Astrocyte (in vitro differentiated cells and primary cell): ENCODE measurements at places on chromosomes 4 and X. TPM values are rescaled to one million over a fixed set of nuclear protein-coding genes. Genes with fewer than 3 reads are reported as not detected.

FAM149A gene
- total RNA-seq, result 1.2 and 1.7 TPM in 2 replicates

RNF175 gene
- total RNA-seq, result 1.0 TPM in 2 replicates

TEX13B gene
- total RNA-seq, result not detected in 2 replicates

GRCh38 chr4:48194971-48195370 lies 60.9 kb upstream of the TXK start:
- H3K4me3 ChIP-seq, result no peak overlapping the region
- DNase-seq, result no peak
- peaks cover 2% of the 10 kb centered on the region for H3K27me3 ChIP-seq
- no peak overlapping the region for H3K27ac ChIP-seq

- peak; percentile 78 for DNase-seq
- no peaks in the 10 kb centered on the region for H3K27me3 ChIP-seq
- H3K27ac ChIP-seq, result peak overlapping the region; percentile 78
- peaks cover 14% of the 10 kb centered on the region for H3K4me1 ChIP-seq
These were observed 18.6 kb downstream of the ACSL4 start for GRCh38 chrX:109714340-109714958.

DNA sequence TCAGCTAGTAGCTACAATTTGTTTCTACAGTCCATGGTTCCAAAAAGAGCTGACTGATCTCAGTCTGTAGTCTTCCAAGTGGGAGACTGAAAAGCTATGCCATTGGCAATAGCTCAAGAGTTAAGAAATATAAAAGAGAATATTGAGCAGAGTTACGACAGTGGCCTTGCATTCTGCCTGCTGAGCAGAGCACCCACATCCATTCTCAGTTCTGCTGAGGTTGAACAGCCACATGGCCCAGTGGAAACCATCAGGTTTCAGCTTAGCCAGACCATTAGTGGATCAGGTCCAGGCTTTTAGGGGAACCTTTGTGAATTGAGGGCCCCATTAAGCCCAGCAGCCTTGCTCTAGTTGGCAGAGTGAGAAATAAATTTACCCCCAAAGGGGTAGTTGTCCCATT lies 28.1 kb downstream of the ZNF81 start:
- no peaks in the 10 kb centered on the region for H3K4me1 ChIP-seq
- DNase-seq, result no peak
- no peak overlapping the region for H3K27ac ChIP-seq
- no peaks in the 10 kb centered on the region for H3K27me3 ChIP-seq
- H3K4me3 ChIP-seq, result no peak overlapping the region
- H3K36me3 ChIP-seq, result no peaks in the 10 kb centered on the region

- H3K27ac ChIP-seq, result no peak overlapping the region
- H3K36me3 ChIP-seq, result no peaks in the 10 kb centered on the region
- DNase-seq, result no peak
- H3K27me3 ChIP-seq, result peaks cover 5% of the 10 kb centered on the region
These were observed 93.5 kb downstream of the CEP135 start for GRCh38 chr4:56042225-56042624.

DNA sequence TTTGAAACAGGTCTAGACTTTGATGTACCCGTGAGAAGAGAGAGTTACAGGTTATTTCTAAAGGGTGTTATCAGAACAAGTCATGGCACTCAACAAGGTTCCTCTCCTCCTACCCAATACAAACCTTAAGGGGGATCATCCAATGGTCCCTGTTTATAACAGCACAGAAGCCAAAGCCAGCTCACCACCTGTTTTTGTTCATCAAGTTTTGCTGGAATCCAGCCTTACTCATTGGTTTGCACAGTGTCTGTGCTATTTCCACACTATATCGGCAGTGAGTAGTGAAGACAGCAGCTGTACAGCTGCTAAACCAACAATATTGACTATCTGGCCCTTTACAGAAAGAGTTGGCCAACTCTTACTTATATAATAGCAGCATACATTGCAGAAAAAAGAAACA lies 262.1 kb upstream of the STS start:
- H3K4me1 ChIP-seq, result no peaks in the 10 kb centered on the region
- no peak overlapping the region for H3K27ac ChIP-seq
- no peak overlapping the region for H3K4me3 ChIP-seq
- H3K27me3 ChIP-seq, result no peaks in the 10 kb centered on the region
- H3K36me3 ChIP-seq, result no peaks in the 10 kb centered on the region
- no peak for DNase-seq

DNA sequence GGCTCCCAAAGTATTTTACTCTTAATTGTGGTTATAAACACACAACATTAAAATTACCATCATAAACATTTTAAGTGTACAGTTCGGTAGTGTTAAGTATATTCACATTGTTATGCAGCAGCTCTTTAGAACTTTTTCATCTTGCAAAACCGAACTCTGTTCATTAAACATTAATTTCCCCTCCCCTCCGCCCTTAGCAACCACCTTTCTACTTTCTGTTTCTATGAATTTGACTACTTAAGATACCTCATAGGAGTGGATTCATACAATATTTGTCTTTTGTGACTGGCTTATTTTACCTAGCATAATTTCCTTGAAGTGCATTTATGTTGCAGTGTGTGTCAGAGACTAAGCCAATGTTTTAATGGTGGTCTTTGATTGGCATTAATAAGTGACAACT lies 32.6 kb downstream of the IL13RA1 start:
- no peak overlapping the region for H3K27ac ChIP-seq
- H3K4me3 ChIP-seq, result no peak overlapping the region
- DNase-seq, result no peak
- H3K36me3 ChIP-seq, result peaks cover 2% of the 10 kb centered on the region
- no peaks in the 10 kb centered on the region for H3K27me3 ChIP-seq

GRCh38 chrX:56125946-56126345 lies 106.2 kb upstream of the KLF8 start:
- DNase-seq, result no peak
- H3K4me1 ChIP-seq, result no peaks in the 10 kb centered on the region
- no peak overlapping the region for H3K4me3 ChIP-seq
- no peaks in the 10 kb centered on the region for H3K36me3 ChIP-seq
- no peaks in the 10 kb centered on the region for H3K27me3 ChIP-seq

DNA sequence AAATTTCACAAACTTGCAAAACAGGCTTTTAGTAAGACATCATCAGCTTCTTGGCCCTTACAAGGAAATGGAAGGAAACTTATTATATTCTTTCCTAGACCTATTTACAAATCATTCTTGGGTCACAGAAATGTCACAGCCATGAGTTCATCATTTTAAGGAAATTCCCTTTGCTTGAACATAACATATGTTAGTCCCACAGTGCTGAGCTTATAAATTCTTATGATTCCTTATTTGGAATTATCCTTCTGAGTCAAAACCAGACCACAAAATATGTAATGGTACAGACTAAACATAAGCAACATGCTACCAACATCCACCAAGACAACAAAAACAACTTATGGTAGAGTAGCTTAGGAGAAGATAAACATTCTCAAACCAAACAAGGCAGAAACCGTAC lies 236.9 kb upstream of the CTSO start:
- peak; percentile 85 for DNase-seq
- peaks cover 8% of the 10 kb centered on the region for H3K4me1 ChIP-seq
- no peaks in the 10 kb centered on the region for H3K36me3 ChIP-seq
- H3K27ac ChIP-seq, result peak overlapping the region; percentile 17
- H3K4me3 ChIP-seq, result no peak overlapping the region

- no peak overlapping the region for H3K27ac ChIP-seq
- H3K27me3 ChIP-seq, result no peaks in the 10 kb centered on the region
- H3K4me3 ChIP-seq, result no peak overlapping the region
- no peak for DNase-seq
- no peaks in the 10 kb centered on the region for H3K36me3 ChIP-seq
- no peaks in the 10 kb centered on the region for H3K4me1 ChIP-seq
These were observed 225.6 kb upstream of the FAM241A start for GRCh38 chr4:111919639-111920038.

DNA sequence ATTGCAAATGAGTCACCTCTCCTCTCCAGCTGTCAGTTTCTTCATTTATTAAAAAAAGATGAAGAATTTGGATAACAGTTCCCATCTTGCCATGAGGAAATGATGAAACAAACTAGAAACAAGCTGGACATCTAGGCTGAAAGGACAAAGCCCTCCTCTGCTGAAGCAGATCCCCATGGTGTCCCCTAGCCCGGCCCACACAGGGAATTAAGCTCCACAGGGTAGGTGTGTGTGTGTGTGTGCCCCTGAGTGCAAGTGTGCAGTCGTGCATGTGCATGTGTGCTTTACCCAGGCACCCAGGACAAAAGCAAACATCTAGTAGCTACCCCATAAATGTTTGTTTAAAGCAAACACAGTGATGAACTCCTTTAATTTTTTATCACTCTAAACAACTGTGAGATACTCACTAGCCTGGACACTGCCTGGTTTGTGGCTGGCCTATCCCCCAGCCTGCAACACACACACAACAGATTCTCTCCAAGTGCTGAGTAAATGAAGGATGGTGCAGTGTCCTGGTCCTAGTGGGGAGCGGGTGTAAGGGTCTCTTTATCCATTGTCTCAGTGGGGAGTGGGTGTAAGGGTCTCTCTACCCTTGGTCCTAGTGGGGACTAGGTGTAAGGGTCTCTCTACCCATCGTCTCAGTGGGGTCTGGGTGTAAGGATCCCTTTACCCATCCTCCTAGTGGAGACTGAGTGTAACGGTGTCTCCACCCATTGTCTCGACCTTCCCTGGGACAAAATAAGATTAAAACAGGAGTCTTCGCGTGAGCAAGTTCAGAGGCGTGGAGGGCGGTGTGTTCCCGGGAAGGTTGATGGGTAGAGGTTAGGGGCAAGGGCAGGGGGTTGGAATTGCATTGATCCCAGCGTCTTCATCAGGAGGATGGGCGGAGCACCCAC lies 688 bp upstream of the EVC start:
- H3K36me3 ChIP-seq, result peaks cover 4% of the 10 kb centered on the region
- H3K4me3 ChIP-seq, result peak overlapping the region; percentile 74
- H3K27me3 ChIP-seq, result no peaks in the 10 kb centered on the region
- DNase-seq, result no peak

- H3K27me3 ChIP-seq, result no peaks in the 10 kb centered on the region
- DNase-seq, result no peak
- no peak overlapping the region for H3K27ac ChIP-seq
- peaks cover 3% of the 10 kb centered on the region for H3K4me1 ChIP-seq
These were observed 86.8 kb downstream of the REPS2 start for GRCh38 chrX:17033225-17033624.

GRCh38 chrX:35499071-35499862 lies 298.9 kb upstream of the MAGEB16 start:
- no peak for DNase-seq
- no peak overlapping the region for H3K4me3 ChIP-seq
- H3K36me3 ChIP-seq, result no peaks in the 10 kb centered on the region
- H3K27ac ChIP-seq, result no peak overlapping the region
- H3K4me1 ChIP-seq, result no peaks in the 10 kb centered on the region
- no peaks in the 10 kb centered on the region for H3K27me3 ChIP-seq

GRCh38 chr4:112128452-112128851 lies 16.8 kb upstream of the FAM241A start:
- DNase-seq, result no peak
- no peak overlapping the region for H3K4me3 ChIP-seq
- H3K4me1 ChIP-seq, result peaks cover 8% of the 10 kb centered on the region
- no peaks in the 10 kb centered on the region for H3K27me3 ChIP-seq
- H3K27ac ChIP-seq, result no peak overlapping the region
- no peaks in the 10 kb centered on the region for H3K36me3 ChIP-seq

DNA sequence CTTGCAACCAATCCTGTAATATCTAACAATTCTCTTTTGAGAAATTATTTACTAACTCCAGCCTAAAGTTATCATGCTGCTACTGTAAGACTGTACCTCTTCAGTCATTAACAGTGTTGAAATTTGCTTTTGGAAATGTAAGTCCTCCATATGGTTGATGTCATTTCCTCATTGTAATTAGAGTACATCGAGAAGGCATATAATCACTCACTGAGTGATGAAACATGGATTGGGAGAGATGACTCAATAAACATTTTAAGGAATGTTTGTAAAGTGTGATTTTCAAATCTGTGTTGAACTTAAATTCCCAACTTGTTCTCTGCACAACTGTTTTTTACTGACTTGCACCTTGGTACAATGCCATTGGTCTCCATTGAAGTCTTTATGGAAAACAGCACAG lies 61.2 kb downstream of the HMGB2 start:
- H3K4me3 ChIP-seq, result no peak overlapping the region
- DNase-seq, result peak; percentile 53
- no peak overlapping the region for H3K27ac ChIP-seq
- H3K36me3 ChIP-seq, result no peaks in the 10 kb centered on the region
- no peaks in the 10 kb centered on the region for H3K27me3 ChIP-seq
- H3K4me1 ChIP-seq, result no peaks in the 10 kb centered on the region
